Effector memory CD4-positive, alpha-beta T cell (primary cell): ENCODE measurements at places on chromosomes 1 and 21.
A peak's percentile ranks its signal among the peaks of the same experiment; 100 is the strongest.

- no peak overlapping the region for H3K4me3 ChIP-seq
- H3K27me3 ChIP-seq, result no peaks in the 10 kb centered on the region
- no peaks in the 10 kb centered on the region for H3K4me1 ChIP-seq
- H3K36me3 ChIP-seq, result no peaks in the 10 kb centered on the region
- DNase-seq, result no peak
- no peak overlapping the region for H3K27ac ChIP-seq
Measured at GRCh38 chr1:64080941-64081562, 122.4 kb upstream of the UBE2U start.

DNA sequence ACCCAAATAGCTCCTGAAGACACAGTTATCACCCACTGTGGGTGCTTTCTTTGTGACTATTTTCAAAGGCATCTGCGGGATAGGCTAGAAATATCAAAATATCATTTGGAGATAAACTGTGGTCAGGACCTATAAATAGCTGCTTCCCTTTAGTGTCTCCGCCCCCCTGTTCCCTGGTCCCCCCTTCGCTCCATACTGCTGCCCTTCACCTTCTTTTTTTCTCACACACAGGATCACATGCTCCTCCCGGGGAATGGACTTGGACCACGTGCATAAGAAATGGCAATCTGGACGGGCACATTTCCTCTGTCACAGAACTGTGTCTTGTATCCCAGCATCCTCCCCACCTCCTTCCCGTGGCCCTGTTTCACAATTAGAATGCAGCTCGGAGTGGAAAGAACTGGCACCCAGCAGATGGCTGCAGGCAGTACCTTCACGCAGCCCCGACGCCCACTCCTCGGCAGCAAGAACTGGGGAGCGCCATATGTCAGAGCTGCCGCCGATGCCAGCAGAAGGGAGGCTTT lies 68.8 kb upstream of the SSX2IP start:
- no peak for DNase-seq
- no peaks in the 10 kb centered on the region for H3K4me1 ChIP-seq
- no peak overlapping the region for H3K4me3 ChIP-seq
- no peak overlapping the region for H3K27ac ChIP-seq
- no peaks in the 10 kb centered on the region for H3K36me3 ChIP-seq
- no peaks in the 10 kb centered on the region for H3K27me3 ChIP-seq

DNA sequence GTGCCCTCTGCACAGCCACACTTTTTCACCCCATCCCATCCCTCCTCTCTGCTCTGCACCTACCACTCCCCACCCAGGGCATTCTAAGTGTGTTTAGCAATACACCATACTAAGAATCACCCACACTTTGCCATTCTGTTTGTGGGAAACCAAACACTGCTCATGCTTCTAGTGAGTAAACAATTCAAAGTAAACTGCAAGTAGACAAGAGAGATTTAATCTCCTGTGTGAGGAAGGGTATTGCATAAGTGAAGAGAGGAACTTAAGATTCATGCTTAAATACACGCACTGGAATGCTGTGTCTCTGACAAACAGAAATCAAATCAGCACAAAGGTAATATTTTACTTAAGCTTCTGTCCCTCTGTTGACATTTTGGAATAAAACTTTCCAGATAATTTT lies 4.8 kb upstream of the EDARADD start:
- H3K36me3 ChIP-seq, result no peaks in the 10 kb centered on the region
- no peaks in the 10 kb centered on the region for H3K4me1 ChIP-seq
- H3K4me3 ChIP-seq, result no peak overlapping the region
- no peak overlapping the region for H3K27ac ChIP-seq

DNA sequence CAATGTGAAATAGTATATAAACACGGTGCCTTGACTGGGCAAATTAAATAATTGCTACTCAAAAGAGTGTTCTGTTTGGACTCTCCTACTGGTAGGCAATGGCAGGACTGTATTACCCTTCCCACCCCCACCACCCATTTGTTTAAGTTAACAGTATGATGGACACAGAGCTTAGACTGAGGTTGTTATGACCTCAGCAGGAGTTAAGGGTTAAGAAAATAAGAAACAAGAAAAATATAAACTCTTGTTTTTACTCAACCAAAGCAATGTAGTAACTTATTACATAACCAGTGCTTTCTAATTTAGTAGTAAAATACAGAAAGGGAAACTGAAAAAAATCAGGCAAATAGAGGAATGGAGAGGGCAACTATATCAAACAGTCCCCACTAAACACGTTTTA lies 19.9 kb upstream of the SERPINC1 start:
- H3K27ac ChIP-seq, result no peak overlapping the region
- no peak for DNase-seq
- no peaks in the 10 kb centered on the region for H3K27me3 ChIP-seq
- no peak overlapping the region for H3K4me3 ChIP-seq

DNA sequence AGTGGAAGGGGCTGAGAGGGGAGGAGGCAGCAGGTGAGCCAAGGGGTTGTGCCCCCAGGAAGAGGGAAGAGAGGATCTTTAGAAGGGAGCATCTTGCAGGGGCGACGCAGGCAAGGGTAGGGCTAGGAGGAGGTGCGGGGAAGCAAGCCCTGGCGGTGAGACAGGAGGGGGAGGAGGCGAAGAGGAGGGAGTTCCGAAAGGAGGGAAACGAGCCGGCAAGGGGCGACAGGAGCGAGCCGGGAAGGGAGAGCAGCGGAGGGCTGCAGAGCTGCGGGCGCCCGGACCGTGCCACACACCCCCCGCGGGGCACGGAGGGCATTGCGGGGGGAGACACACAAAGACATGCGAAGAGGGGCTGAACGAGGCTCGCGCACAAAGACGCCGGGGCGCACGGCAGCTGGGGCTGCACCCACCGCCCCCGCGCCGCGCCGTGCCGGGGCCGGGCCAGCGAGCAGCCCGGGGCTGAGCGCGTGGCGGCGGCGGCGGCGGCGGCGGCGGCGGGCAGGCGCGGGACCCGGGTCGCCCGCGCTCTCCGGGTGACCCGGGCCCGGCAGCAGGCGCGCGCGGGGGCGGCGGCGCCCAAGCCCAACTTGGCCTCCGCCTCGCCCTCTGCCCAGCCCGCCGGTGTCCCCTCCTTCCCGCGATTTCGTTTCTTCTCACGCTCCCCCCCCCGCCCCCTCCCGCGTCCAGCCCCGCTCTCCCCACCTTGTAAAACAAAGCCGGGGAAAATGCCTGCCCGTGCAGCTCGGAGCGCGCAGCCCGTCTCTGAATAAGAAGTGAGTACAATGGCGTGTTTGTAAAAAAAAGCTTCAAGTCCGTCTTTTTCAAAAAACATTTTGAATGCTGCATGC lies at the start of gene KCNK2:
Gene KCNK2 (plus strand): TSS at position 206 of the 851 bp plus-strand sequence. CDS start 649 bp downstream, outside the sequence.
- no peaks in the 10 kb centered on the region for H3K4me1 ChIP-seq
- no peak within 1 kb of the TSS for H3K4me3 ChIP-seq
- H3K36me3 ChIP-seq, result no peaks in the 10 kb centered on the region
- no peak for DNase-seq

DNA sequence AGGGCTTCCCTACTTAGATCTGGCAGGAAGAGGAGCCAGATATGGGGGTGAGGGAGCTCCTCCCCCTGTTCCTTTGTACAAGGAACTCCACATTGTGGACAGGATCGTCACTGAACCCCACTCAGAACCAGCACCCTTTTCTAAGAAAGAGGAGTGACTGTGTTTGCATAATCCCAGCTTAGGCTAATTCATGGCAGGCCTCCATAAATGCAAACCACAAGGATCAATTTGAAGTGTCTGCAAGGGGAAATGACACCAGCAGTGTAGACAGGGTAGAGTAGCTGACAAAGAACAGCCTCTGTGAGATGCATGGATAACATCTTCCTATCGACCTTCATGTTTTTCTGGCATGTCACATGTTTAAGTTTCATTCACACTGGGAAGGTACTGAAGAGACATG lies 11.7 kb downstream of the MX1 start:
- no peak overlapping the region for H3K27ac ChIP-seq
- no peaks in the 10 kb centered on the region for H3K27me3 ChIP-seq
- no peaks in the 10 kb centered on the region for H3K4me1 ChIP-seq

- H3K27me3 ChIP-seq, result no peaks in the 10 kb centered on the region
- H3K36me3 ChIP-seq, result no peaks in the 10 kb centered on the region
- H3K27ac ChIP-seq, result peak overlapping the region; percentile 61
- DNase-seq, result no peak
Measured at GRCh38 chr1:25619101-25619890, 2.7 kb downstream of the MAN1C1 start.

DNA sequence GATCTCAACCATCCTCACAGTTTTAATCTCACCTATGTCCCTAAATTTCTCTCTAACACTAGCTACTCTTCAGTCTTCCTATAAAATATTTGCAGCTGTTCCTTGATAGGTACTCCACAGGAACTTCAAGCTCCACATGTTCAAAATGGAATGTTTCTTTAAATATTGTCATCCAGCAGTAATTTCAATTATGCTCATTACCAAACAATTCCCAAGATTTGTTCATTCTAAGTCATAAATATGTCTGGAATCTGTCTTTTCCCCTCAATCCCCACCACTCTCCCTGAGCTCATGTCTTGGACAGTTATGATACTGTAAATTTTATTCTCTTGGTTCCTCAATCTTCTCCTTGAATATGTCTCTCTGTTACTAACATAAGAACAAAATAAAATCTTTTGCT lies 214.4 kb downstream of the NRIP1 start:
- no peaks in the 10 kb centered on the region for H3K27me3 ChIP-seq
- no peak for DNase-seq
- H3K36me3 ChIP-seq, result no peaks in the 10 kb centered on the region
- H3K27ac ChIP-seq, result no peak overlapping the region
- H3K4me3 ChIP-seq, result no peak overlapping the region

DNA sequence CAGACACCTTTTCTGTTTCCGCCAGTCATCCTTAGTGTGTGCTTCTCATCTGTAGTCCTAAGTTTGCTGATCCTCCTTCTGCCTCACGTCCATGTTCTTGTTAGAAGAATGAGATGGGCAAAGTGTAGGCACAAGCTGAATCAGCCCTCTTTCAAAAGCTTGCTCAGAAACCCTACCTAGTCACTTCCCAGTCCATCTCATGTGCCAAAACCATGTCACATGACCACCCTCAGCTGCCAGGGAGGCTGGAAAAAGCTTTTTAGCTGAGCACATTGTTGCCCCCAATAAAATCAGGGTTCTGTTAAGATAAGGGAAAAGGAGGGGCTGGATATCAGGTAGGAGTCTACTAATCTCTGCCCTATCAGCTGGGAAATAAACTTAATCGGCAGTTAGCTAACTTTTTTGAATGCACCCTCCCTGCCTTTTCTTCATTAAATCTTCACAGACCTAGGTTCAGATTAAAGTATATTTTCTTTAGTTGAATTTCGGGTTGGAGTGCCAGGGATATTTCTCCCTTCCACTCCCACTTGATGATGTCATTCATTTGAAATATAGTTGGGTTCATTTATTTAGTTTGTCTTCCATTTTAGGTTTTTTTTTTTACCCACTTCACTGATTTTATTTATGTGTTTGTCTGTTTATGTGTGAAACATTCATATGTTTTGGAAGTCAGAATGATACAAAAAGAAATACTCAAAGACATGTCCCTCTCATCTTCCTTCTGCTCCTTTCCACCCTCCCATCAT lies 129.2 kb downstream of the ROR1 start:
- DNase-seq, result no peak
- no peaks in the 10 kb centered on the region for H3K36me3 ChIP-seq
- no peaks in the 10 kb centered on the region for H3K4me1 ChIP-seq
- no peak overlapping the region for H3K27ac ChIP-seq
- H3K4me3 ChIP-seq, result no peak overlapping the region
- no peaks in the 10 kb centered on the region for H3K27me3 ChIP-seq

GRCh38 chr1:25774206-25774803 lies 25.7 kb upstream of the SELENON start:
- peaks cover 11% of the 10 kb centered on the region for H3K36me3 ChIP-seq
- peak overlapping the region; percentile 74 for H3K27ac ChIP-seq
- H3K4me1 ChIP-seq, result peaks cover 43% of the 10 kb centered on the region
- H3K27me3 ChIP-seq, result no peaks in the 10 kb centered on the region
- no peak for DNase-seq
- no peak overlapping the region for H3K4me3 ChIP-seq

DNA sequence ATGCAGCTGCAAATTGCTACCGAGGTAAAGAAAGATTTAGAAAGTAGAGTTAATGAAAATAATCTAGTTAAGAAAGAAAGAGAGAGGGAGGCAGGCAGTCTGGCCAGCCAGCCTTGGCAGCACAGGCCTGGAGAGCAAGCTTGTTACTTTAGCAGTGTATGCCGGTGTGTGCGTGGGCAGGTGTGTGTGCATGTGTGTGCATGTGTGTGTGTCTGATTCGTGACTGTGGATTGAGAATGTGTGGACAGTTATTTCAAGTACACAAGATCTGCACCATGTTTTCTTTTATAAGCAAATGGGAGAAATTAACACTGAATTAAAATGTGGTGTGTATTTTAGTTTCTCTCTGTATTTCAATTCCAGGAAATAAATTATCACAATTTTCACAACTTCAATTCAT lies 211.6 kb downstream of the DSCAM start:
- no peak overlapping the region for H3K27ac ChIP-seq
- no peak overlapping the region for H3K4me3 ChIP-seq
- DNase-seq, result no peak
- H3K36me3 ChIP-seq, result no peaks in the 10 kb centered on the region
